ENCODE measurements at places on chromosomes 1 and 21.

DNA sequence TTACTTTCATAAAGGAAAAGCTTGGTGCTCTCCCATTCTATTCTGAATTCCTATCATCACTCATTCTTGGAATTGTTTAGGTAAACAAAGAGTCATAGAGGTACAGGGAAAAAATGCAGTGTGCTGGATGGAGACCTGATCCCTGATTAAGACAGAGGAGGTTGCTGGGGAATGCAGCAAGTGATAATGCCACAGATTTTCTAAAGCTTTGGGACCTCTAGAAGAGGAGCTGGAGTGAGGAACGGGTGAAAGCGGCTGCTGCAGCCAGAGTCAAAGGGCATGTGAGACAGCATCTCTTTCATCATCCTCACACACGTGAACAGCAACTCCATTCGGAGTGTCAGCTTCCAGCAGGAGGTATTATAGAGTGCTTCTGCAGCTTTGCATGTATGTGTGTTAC lies 54.9 kb upstream of the DIPK1A start:
- DNase-seq, result no peak

DNA sequence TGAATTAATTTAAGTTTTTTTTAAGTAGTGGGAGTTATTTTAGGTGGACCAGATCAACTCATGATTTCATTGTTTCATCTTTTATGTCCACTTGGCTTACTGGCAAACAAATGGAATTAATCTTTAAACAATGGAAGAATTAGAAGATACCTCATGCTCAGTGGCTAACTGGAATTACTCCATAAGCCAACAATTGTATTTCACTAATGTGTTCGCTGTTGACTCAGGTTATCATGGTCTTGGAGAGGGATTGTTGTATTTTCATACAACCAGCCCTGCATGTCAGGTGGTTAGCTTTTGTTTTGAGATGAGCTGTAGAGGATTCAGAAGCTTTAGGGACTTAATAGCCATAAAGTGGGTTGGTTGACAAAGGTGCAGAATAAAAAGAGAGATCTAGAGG lies 57.2 kb upstream of the HMCN1 start:
- no peak for DNase-seq

DNA sequence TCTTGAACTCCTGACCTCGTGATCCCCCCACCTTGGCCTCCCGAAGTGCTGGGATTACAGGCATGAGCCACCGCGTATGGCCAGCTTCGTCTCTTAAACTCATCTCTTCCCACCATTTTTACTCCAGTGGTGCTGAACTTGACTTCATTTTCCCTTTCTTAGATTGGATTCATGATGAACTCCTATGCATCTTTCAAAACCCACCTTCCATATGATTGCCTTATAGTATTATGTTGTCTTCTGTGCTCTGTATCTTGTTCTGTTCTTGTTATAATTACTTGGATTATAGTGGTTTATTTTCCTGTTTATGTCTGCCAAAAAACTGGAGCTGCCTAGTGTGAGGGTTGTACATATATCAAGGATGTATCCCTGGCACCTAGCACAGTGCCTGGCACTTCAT lies 110.8 kb upstream of the GADD45A start:
- no peak for DNase-seq

DNA sequence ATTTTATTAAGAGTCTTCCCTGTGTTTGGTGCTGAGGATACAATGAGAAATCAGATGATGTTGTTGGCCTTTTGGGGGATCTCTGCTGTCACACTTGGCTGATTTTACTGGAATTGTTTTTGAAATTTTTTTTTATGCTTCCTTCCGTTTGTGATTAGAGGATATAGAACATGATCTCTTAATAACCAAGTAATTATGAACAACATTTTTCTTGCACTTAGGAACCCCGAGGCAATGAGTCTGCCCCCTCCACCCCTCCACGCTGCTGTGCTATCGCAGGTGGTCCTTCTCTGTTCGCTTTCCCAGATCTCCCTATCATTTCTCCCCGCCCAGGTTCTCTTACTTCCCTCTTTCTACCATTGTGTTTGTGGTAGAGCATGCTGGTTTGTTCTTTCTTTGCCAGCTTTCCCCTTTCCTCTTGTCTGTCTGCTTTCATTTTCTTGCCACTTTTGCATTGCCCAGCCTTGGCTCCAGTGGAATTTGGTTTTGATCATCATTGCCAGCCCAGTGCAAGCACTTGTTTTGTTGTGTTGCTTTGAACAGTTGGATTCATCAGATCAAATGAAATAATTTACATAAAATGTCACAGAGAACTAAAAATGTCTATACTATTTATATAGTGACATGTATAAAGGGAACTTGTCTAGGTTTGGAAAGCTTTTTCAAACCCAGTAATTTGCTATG lies 73.1 kb upstream of the SCCPDH start:
- DNase-seq, result no peak

DNA sequence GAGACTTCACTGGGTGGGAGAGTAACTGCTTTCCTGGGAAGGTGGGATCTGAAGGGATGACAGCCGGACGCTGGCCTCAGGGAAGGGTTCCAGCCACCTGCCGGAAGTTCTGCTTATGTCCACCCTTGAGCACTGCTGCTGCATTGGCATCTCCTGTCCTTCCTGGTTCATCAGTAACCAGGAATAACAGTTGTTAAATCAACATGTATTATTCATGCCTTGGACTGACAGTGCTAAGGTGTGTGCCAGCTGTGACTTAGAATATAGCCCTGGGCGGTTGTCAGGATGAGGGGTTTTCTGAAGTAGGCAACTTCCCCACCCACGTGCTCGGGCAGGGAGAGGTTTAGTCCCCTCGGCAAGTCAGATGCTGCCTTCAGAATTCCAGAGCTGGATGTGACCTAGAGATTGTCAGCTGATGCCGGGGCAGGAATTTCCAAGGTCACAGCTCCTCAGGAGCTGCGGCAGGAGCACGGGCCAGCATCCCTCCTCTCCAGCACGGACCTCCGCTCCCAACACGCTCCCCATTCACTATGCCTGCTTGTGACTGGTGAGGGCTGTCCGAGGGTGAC lies 17.9 kb downstream of the CLDN14 start:
- no peak for DNase-seq

DNA sequence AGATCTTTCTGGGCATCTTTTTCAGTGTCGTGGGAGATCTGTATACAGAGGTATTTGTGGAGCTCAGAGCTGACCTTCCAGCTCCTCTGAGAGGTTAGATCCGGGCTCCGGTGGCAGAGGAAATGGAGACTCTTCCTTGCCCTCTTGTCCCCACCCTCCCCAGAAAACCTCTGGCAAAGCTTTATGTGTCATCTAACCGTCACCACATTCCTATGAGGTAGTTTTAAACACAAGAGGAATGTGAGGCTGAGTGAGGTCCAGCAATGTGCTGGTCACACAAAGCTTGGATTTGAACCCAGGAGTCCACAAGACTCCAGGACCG lies 1.2 kb downstream of the CD160 start:
- no peak for DNase-seq

DNA sequence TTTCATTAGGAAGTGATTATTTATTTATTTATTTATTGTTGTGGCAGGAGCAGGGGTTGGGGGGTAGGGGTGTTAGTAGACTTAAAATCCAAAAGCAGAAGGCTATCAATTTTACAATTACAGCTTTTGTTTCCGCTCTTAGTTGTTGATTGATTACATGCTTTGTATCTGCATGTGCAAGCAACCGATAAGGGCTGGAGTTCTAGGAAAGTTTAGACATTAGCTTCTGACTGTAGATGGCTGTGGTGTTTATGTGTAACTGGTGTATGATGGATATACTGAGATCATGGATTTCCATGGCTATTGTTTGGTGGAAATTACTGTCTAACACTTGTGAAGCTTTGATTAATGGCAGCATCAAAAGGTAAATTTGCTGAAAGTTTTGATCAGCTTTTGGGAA lies 2.8 kb downstream of the ST6GALNAC5 start:
- DNase-seq, result no peak

DNA sequence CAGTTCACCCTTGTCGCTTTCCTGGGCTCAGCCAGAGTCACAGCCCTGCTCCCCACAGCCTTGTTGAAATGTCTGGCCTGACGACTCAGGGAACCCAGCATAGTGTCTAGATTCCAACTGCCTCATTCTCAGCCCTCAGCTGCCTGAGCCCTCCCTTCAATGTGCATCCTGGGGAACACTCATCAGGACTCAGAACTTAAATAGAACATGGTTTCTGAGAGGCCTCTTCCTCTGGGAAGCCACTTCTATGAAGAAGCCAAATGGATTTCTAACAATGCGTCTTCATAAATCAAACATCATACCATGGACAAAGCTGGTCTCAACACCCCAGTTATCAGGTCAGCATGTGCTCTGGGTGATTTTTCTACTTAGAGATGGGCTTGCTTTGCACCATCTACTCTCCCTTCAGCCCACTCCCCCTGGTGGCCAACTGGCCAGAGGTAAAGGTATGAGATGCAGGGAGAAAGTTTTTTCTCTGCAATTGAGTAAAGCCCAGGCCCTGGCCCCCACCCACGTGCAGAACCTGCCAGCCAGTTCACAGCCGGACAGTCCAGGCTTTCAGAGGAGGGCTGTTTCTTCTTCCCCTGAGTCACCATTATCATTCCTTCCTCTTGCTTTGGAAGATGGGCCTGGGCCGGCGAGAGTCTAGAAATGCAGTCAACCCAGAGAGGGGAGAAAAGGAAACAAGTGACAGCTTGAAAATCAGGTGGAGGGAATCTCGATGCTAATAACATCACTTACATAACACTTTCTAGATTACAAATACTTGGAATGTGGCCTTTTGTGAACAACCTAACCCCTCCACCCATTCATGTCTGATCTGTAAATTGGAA lies 32.1 kb downstream of the CD244 start:
- peak; percentile 78 for DNase-seq

GRCh38 chr21:43871487-43871886 lies 6.5 kb downstream of the AGPAT3 start:
- DNase-seq, result no peak

DNA sequence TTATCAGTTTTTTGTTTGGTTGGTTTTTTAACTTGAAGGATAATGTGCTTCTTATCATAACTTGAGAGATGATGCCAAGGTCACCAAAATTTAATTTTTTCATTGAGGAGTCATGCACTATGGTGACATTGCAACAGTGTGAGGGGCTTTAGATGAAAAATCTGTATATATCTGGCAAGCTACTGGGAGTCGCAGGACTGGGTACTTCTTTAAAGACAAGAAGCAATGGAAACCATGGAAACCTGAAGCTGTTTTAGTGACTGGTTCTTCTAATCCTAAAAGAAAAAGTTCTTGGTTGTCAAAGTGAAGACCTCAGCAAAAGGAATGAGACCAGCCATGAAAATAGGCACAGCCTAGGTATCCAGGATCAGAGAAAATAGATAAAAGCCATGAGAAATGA lies 31.1 kb downstream of the ZC3H11B start:
- no peak for DNase-seq

- no peak for DNase-seq
These were observed 57.2 kb downstream of the ERI3 start for GRCh38 chr1:44297695-44298400.

DNA sequence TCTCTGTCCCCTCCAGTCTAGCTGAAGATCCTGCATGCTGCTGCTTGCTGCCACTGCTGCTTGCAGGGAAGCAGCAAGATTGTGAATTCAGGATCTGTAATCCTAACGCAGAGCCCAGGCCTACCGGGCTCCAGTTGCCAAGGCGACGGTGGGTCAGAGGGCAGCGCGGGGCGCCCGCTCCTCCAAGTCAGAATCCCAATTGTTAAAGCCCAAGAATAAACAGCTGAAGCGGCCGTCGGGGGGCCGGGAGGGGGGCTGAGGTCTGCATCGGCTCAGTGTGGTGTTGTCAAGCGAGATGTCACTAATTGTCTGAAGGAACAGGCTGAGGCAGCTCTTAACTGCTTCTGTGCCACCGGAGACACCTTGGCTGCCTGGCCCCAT lies 36.8 kb downstream of the AHDC1 start:
- no peak for DNase-seq

DNA sequence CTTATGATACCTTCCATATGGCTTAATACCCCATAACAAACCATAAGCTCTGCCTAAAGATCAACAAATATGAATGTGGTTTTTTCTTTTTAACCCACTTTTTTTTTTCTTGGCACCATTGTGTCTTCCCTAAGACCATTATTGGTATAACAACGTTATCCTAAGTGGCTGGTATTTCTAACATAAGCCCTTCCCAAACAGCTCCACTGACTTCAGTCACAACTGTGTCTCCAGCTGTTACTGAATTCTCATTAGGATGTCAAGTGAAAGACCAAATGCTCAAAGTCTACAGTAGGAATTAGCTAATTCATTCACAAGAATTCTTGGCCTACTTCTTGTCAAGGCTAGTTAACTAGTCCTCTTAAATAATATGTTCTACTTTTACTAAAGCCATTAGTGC lies 4.2 kb upstream of the RXRG start:
- no peak for DNase-seq

DNA sequence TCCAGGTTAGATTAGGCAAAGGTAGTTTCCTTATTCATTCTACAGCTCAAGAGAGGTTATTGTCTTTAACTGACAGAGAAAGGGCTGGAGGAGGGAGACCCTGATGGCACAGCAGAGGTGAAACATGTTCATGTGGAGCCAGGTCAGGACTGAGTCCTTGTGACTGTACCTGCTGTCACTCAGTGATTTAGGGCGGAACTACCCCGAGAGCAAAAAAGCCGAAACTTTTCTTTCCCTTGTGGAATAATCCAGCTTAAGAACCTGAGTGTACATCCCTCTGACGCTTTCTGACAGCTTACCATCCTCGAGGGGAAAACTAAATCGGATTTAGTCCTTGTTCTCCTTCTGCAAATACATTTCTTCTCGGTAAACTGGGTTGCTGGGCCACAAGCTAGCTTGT lies 273.2 kb downstream of the BACH1 start:
- DNase-seq, result no peak

- DNase-seq, result no peak
These were observed 11.7 kb upstream of the PODN start for GRCh38 chr1:53050310-53050709.

- peak; percentile 32 for DNase-seq
These were observed 70.7 kb downstream of the RPE65 start for GRCh38 chr1:68379085-68379478.

GRCh38 chr1:206470692-206471414 lies 577 bp downstream of the IKBKE start:
- peak; percentile 82 for DNase-seq

DNA sequence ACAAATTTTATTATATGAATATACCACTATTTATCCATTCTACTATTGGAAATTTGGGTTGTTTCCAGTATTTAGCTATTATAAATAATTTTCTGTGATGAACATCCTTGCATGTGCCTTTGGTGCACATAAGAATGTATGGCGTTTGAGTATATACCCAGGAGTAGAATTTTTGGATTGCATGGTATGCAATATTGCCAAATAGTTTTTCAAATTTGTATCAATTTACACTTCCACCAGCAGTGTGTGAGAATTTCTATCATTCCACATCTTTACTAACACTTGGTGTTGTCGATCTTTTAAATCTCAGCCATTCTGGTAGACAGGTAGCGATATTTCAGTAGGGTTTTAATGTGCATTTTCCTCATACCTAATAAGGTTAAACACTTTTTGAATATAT lies 9.2 kb upstream of the FNBP1L start:
- no peak for DNase-seq

- DNase-seq, result no peak
These were observed 2.5 kb downstream of the SDC3 start for GRCh38 chr1:30905916-30906620.

GRCh38 chr1:160951443-160952128 lies 3.0 kb downstream of the ITLN2 start:
- DNase-seq, result peak; percentile 81

All from suppressor macrophage treated with lipopolysaccharide for 1 hour (primary cell).